ENCODE measurements at places on chromosomes 3 and 15.

GRCh38 chr3:188154014-188154808, at the start of gene LPP:
Gene LPP, plus strand, starts transcription at chr3:188154157. Its CDS starts 251,964 bp downstream, at chr3:188406121.
- DNase-seq, result peak; percentile 14

GRCh38 chr3:128456776-128457715, 9.6 kb downstream of the DNAJB8 start:
- DNase-seq, result no peak

DNA sequence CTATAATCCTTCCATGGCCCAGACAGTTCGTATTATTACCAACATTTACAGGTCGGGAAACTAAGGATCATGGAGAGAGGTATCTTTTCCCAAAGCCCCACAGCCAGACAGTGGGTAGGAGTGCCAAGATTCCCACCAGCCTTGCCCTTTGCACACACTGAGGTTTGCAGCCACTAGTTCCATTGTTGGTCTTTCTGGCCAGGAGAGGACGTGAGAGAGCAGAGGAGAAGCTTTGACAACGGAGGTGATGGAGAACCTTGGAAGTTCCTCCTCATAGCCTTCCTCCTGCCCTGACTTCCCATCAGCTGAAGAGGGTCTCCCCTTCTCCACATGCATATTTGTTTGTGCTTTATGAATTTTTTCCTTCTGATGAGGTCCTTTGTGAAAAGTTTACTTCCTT, 50.5 kb upstream of the PLCL2 start:
- no peak for DNase-seq

- no peak for DNase-seq
Observed at GRCh38 chr3:69189487-69189886, 67.1 kb upstream of the LMOD3 start.

DNA sequence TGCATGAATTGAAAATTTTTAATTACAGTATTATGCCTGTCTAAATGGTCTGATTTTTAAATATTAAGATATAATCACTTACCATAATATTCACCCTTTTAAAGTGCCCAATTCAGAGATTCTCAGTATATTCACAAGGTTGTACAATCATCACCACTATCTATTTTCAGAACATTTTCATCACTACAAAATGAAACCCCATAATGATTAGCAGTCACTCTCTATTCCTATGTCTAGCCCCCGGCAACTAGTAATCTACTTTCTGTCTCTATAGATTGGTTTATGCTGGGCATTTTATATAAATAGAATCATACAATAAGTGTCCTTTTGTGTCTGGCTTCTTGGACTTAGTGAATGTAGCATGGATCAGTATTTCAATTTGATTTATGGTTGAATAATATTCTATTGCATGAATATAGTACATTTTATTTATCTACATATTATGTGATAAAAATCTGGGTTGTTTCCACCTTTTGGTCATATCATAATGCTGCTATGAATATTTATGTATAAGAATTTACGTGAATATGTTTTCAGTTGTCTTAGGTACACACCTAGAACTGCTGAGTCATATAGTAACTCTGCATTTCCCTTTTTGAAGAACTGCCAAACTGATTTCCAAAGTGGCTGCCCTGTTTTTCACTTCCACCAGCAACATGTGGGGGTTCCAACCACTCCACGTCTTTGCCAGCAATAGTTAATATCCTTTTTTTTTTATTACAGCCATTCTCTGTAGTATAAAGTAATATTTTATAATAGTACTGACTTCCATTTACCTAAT, 485.7 kb upstream of the ZNF385D start:
- DNase-seq, result no peak
